Ammon's horn (tissue), 1 donor: ENCODE measurements at places on chromosomes 16 and 17.

GRCh38 chr16:70646260-70647241, at the start of gene IL34:
TSS of gene IL34 (plus strand) at chr16:70646559. CDS start at chr16:70646948, 389 bp downstream.
- DNase-seq: no peak

- DNase-seq: no peak
These were observed 74.1 kb downstream of the CCDC182 start for GRCh38 chr17:57670769-57671569.

- DNase-seq: no peak
These were observed 5.9 kb downstream of the RANBP10 start for GRCh38 chr16:67800338-67800926.

DNA sequence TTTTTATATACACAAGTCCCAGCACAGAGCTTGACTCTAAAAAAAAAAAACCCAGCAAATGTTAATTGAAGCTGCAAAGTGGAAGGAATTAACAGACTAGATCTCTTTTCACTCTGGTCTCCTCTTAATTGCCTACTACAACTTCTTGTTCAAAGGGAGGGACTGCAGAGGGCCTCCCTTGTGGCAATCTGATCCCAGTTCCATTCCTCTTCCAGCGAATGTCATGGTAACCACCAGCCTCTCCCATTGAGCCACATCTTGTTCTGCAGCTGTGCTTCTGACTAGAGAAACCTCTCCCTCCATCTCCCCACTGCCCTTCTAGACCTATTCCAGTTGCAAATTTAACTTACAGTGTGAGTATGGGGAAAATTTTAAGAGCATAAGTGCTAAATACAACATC, 5.9 kb downstream of the SUPT6H start:
- peak; percentile 35 for DNase-seq

GRCh38 chr16:62676306-62676705, 640.1 kb upstream of the CDH8 start:
- no peak for DNase-seq
